ENCODE measurements at places on chromosomes 6 and 20.

DNA sequence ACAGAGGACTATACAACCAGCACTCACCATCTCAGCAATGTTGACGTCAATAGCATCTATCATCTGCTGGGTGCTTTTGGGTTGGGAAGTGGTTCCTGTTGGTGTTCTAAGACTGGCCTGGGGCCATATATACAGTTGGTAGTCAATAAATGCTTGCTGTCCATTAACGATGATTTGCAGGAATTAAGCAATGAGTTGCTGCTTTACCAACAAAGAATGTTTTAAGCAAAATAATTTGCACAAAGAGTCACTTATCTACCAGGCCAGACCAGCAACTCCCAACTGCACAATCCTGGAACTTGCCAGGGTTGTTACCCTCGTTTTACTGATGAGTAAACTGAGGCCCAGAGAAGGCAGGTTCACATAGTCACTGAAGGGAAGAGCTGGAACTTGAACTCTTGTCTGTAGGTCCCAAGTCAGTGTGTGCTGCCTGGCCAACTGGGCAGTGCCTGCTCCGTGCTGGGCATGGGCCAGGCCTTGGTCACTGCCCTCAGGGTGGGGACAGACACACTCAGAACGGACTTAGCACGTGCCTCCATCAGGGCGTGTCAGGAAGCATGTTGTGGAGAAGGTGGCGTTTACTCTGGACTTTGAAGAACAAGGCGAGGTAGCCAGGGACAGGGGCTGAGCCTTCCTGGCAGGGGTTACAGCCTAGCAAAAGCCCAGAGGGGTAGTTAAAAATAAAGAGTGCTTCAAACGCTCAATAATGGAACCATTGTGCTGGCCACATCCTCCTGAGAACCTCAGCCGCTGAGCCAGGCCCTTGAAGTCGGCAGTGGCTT is 2.5 kb upstream of the SRC start:
- DNase-seq, result no peak

DNA sequence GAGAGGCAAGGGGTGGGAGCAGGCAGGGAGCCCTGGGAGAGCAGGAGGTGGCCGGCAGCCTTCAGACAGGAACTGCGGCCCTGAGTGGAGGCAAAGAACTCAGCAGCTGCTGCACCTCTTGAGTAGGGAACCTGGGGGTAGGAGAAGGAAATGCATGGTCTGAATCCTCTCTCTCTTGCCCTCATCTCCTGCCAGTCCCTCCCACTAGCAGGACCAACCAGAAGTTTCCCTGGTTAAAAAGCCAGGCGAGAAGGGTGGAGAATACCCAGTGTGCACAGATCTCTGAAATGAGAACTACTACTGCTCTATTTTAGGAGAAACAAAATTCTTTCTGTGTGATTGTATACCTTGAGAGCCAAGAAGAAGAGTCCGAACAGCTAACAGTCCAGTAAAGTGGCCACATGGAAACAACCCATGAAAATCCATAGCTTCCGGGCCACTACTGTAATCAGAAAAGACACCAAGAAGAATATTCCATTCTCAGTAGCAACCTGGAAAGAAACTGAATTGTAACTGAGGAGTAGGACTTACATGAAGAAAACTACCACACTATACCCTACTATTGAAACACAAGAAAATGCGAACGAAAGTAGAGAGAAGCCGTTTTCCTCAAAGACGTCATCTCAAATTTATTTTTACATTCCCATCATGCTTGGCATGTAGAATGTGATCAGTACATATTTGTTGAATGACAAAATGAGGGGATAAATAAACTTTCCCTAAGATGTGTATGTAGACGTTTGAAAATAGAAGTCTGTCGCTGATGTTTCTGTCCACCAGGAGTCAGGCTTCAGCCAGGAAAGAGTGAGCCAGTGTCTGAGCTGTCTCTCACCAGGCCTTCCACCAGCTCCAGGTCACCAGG is 25.6 kb downstream of the WRNIP1 start:
- peak; percentile 75 for DNase-seq

- DNase-seq, result no peak
Measured at GRCh38 chr6:71482742-71483141, 194.1 kb downstream of the OGFRL1 start.

DNA sequence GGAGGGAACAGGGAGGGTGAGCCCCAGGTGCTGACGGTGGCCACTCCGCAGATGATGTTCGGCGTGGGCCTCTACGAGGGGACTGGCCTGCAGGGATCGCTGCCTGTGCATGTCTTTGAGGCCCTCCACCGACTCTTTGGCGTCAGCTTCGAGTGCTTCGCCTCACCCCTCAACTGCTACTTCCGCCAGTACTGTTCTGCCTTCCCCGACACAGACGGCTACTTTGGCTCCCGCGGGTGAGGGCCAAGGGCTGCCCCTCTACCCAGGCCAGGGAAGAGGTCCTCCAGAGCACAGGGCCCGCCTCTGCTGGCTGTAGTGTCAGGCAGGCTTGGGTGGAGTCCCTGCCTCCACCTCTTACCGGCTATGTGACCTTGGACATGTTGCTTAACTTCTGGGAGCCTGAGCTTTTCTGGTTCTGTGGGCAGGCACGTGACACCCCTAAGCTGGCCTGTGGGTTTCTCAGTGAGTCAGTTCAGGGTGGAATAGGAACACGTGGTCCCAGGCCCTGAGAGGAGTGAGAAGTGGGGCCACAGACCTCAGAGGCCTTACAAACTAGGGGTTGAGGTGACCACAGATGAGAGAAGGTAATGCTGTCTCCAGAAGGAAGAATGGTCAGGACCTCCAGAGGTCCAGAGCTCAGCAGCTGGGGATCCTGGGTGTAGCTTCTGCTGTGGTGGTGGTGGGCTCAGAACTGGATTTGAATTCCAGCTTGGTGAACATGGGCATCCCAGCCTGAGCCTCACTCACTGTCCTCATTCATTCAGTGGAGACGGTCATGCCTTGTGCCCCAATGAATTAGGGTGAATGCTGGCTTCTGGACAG is 11.9 kb downstream of the PCIF1 start:
- DNase-seq, result no peak

Data from GM20000 (cell line).